Memory B cell (primary cell): ENCODE measurements at places on chromosomes 4 and X.

- DNase-seq, result no peak
Measured at GRCh38 chr4:169175476-169175875, 95.3 kb downstream of the SH3RF1 start.

DNA sequence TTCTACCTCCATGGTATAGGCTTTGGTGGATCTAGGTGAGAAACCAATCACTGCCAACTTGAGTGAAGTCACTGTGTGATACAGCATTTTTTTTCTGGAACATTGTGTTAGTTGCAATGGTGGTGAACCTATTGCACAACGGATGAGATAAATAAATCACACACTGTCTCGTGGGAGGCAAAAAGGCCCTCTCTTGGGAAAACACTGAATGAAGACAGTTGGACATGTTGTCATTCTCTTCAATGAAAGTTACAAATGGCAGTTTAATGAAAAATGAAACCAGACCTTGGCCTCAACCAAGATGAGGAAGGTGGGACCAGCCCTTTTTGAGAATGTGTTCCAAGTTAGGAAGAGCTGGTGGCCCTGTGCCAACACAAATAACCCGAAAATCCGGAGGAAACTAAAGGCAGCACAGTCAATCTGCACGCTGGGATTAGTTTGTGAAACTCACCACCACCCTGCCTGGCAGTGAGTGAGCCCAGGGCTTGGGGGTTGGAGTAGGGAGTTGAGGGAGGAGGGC lies 5.4 kb upstream of the ADGRG2 start:
- no peak for DNase-seq

DNA sequence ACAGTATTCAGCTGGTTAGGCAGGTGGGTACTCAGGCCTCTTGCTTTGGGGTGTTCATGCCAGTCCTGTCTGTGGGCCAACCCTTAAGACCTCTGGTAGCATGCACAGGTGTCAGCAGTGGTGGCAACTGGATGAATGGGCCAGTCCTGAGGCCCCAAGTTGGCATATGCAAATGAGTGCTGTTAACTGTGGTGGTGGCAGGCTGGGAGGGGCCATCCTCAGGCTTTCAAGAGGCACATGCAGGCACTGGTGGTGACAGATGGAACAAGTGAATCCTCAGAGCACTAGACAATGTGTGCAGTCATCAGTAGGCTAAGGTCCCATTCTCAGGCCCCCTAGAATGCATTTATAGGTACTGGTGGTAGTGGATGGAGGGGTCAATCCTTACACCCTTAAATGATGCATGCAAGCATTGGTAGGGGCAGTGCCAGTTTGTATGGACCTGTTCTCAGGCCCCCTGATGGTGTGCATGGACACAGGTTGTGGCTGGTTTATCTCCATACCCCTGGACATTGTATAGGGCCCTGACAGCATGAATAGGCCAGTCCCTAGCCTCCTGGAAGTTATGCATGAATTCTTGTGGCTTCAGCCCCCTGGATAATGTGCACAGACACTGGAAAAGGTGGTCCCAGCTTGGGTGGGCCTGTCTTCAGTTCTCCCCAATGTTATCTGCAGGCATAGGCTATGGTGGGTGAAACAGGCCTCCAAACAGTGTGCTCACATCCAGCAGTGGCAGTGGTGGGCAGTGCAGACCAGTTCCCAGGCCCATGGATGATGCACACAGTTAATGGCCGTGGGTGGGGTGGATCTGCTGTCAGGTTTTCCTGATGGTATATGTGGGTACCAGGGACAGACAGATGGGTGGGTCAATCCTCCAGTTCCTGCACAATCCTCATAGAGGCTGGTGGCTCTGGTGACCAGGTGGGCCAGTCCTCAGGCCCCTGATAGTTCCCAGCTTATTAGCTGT lies 24.7 kb downstream of the TECRL start:
- DNase-seq, result no peak

GRCh38 chrX:340121-340520 lies 21.5 kb upstream of the GTPBP6 start:
- DNase-seq, result no peak

DNA sequence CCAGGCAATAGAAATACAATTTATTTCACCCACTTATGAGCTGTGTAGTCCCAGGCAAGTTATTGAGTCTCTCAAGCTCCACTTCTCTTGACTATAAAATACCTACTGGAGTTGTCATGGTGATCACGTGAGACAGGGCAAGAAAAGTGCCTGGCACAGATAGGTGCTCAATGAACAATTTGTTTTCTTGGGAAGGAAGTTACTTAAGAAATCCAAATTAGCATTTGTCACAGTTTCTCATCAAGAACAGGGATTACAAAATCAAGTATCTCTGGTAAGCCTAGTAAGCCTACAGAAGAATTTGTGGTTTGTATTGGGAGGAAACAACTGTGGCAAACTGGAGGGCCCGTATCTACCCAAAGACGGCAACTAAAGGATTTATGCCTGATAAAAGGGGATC lies 37.5 kb upstream of the RASGEF1B start:
- DNase-seq, result no peak

DNA sequence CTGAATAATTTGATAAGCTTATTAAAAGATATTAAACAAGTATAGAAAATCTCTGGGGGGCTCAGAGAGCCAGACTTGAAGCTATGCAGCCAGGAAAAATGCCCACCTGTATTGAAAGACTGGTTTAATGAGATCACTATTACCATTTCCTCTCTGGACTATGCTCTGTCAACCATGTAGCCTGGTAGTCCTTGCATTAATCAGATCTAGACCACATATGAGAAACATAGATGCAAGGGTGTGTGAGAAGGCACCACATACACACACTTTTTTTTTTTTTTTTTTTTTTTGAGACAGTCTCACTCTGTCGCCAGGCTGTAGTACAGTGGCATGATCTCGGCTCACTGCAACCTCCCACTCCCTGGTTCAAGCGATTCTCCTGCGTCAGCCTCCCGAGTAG lies 75.9 kb upstream of the ATP8A1 start:
- no peak for DNase-seq

DNA sequence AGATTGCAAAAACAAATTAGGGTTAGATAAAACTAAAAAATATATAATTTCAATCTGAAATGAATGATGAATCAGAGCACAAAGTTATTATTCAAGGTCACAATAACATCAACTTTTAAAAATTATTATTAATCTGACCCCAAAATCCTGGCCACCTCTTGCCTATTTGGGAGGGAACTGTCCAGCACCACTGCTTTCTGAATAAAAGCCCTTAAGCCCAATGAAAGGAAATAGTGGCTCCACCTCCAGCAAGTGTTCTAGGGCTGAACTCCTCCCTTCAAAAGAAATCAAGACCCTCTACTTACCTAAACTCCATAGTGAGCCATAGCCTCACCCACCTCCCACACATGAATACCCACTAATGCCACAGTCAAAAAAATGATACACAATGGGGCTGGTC lies 208.2 kb downstream of the PARM1 start:
- DNase-seq, result no peak

GRCh38 chr4:16457944-16458343 lies 231.7 kb upstream of the TAPT1 start:
- no peak for DNase-seq

DNA sequence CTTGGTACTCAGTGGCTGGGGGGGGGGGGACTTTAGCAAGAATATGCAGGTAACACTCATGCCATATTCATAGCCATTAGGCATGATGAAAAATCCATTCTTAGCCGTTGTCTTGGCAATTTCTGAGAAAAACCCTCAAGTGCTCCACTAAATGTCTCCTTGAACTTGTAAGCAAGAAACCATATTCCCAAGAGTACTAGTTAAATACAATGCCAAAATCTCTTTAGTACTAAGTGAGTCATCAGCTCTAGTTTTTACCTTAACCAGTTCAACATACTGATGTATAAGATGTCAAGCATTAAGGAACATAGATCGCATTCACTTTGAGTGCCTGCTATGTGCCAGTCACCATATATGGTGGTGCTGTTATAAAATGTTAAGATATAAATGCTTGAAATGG lies 27.5 kb downstream of the UBE2D3 start:
- no peak for DNase-seq

- DNase-seq, result no peak
Measured at GRCh38 chr4:168519576-168519975, 22.7 kb downstream of the PALLD start.

DNA sequence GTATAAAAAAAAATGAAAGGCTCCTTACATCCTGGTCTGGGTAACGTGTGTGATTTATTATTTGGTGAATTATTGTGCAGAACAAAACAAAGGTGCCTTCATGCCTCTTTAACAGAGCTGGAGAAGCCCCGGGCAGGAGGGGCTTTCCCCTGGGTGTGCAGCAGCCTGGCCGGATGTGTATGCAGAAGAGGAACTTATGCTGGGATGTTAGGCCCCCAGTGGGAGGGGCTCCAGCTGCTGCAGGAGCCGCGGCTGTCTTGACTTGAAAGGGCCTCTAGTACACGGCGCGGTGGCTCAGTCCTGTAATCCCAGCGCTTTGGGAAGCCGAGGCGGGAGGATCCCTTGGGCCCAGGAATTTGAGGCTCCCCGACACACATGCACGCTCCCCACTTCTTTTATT lies 16.0 kb downstream of the CCNQ start:
- DNase-seq, result peak; percentile 27

GRCh38 chr4:188127214-188127874 lies 11.9 kb upstream of the TRIML1 start:
- DNase-seq, result no peak

- DNase-seq, result no peak
Measured at GRCh38 chrX:40016749-40017148, 81.0 kb downstream of the BCOR start.

GRCh38 chrX:11244636-11245035 lies 48.6 kb upstream of the AMELX start:
- no peak for DNase-seq

- no peak for DNase-seq
Measured at GRCh38 chr4:148926276-148927260, 484.4 kb upstream of the NR3C2 start.

- DNase-seq, result no peak
Measured at GRCh38 chr4:111676533-111676932, 468.7 kb upstream of the FAM241A start.

DNA sequence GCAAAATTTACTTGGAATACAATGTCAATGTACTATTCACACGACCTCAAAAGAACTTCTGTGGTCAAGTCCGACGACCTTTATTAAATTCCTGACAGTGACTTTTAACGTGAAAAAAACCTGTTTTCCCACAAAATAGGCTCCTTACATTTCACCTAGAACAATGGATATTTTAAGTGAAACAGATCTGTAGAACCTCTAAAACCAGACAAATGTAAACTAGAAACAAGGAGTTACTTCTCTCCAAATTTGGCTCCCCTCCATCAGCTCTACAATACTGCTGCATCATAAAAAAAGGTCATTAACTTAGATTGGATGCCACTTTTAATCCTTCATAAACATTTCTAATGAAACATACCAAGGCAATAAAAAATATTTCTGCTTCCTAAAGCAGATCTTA lies 1.2 kb downstream of the NEK1 start:
- no peak for DNase-seq

GRCh38 chrX:9997524-9997923 lies 30.4 kb downstream of the CLDN34 start:
- DNase-seq, result no peak

DNA sequence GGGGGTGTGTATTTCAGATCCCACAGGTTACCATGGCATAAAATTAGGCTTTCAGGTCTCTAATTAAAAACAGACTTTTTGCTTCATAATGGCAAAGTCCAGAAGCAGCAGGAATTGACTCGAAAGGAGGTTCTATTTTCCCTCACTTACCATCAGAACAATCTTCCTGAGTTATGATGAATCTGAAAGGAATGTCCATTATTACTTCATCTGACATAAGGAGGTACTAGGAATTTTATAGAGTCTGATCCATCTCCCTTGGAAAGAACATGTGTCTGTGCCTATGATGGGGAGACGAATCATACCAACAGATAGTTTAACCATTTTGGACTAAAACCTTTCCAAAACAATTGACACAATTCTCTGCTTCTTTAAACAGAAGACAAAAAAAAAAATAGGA lies 206.3 kb upstream of the FGF13 start:
- DNase-seq, result no peak

GRCh38 chr4:70901607-70901983 lies 574 bp upstream of the MOB1B start:
- no peak for DNase-seq

- no peak for DNase-seq
Measured at GRCh38 chr4:61666244-61666643, 466.1 kb downstream of the ADGRL3 start.

DNA sequence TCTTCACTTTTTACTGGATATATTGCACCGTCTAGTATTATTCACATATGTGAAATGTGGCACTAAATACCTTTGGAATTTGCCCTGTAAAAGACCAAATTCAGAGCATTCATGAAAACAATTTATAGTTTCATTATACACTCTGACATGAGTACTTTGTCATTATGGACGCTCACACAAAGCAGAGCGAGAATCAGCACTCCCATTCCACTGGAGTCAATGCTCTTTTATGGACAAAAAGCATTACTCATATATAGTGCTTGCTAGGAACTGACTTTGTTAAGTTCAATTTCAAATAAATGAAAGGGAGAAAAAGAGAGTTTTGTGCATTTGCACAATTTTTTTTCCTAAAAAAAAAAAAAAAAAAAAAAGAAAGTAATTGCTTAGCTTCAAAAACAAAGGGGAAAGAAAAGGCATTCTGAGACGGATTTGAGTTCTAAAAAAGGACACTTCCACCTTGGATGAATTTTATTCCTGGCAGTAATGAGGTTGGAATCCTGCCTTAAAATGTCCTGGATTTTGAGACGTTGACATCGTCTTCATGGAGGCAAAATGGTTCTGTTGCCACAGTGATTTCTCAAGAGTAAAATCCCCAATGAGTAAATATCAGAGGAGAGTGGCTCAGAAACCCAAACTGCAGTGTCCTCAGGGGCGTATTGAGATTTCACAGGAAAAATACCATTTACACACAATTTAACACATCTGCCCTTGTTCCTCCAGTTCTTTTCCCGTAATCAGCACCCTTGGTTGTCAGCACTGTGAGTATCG lies 34.8 kb downstream of the CCDC149 start:
- DNase-seq, result no peak

DNA sequence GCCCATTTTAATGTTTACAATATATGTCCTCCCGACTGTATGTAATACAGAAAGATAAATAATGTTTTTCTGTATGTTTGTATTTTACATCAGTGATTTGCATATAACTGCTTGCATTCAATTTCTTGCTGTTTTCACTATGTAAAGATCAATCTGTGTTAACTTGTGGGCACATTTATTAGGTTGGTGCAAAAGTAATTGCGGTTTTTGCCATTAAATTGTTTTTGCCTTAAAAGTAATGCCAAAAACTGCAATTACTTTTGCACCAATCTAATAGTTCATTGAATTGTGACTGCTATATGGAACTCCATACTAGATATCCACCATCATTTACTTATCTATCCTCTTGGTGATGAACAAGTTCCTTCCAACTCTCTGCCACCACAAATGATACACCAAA lies 73.9 kb upstream of the SRD5A3 start:
- no peak for DNase-seq

GRCh38 chrX:106203315-106203714 lies 35.2 kb downstream of the PWWP3B start:
- DNase-seq, result no peak
